Melanocyte of skin (primary cell): ENCODE measurements at places on chromosomes 3 and 15. TPM values are rescaled to one million over a fixed set of nuclear protein-coding genes. Genes with fewer than 3 reads are reported as not detected.

Gene TTLL13
- under 0.01 TPM in 1 of 2 replicates, not detected in the other for total RNA-seq

Gene DNAJB8
- total RNA-seq: not detected in 2 replicates

Gene MEX3B
- 2.8 and 4.0 TPM in 2 replicates for total RNA-seq

Gene BNIP2
- total RNA-seq: 148 and 159 TPM in 2 replicates

Gene LRRC15
- total RNA-seq: under 0.01 TPM in 1 of 2 replicates, not detected in the other

Gene ETV5
- 115 and 224 TPM in 2 replicates for total RNA-seq

Gene ZNF106
- total RNA-seq: 229 and 341 TPM in 2 replicates

Gene ACKR4
- total RNA-seq: 1.1 and 1.7 TPM in 2 replicates
